ENCODE measurements at places on chromosomes 12 and 14.

DNA sequence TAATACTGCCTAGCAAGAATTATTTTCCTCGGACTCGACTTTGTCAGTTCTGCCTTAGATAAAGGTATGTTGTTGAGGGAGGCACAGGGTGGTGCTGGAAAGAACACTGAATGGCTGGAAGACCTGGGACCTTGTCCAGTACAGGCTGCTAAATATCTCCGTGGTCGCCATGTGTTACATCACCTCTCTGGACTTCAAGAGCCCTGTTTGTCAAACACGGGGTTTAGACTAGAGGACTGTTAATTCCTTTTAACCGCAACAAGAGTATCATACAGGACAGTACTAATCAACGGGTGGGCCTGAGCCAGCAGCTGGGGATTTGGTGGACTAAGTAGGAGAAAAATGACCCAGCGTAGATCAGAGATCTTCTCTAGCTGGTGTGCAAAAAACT is 476.3 kb downstream of the LRIG3 start:
- no peak for DNase-seq

GRCh38 chr12:110281549-110282299 is 677 bp downstream of the ATP2A2 start:
- DNase-seq = peak; percentile 24

- peak; percentile 8 for DNase-seq
These were observed 41.2 kb downstream of the BEGAIN start for GRCh38 chr14:100546051-100546443.

- DNase-seq = no peak
These were observed 79.2 kb downstream of the DUSP16 start for GRCh38 chr12:12483438-12483837.

DNA sequence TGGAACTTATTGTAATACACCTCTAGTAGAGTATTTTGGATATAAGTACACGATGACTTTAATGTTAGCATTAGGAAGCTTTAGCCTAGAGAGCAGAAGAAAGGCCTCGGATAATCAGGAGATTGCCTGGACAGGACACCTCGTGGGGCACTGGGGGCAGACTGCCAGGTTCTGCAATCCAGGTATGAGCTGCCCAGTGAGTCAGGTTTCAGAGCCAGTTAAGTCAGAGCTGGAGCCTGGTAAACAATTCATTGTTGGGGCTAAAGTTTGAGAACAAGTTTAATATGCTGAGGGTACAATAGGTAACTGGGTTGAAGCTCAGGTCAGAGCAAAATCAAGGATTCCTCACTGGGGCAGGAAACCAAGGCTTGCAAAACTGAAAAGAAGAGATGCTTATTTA is 107.4 kb downstream of the RERGL start:
- no peak for DNase-seq

DNA sequence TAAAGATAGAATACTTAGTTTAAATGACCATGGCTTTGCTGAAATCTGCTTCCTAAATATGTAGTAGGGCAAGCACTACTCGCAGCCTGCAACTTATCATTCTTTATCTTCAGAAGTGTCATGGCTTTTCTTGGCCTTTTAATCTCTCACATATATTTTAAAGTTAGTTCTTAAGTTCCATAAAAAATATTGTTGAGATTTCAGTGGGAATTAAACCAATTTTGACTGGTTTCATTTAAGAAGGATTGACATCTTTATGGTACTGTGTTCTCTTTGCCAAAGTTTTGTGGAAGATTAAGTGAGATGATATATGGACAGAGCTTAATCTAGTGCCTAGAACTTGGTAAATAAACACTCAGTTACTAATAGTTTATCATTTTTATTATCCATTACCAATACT is 56.7 kb downstream of the KIAA0586 start:
- no peak for DNase-seq

DNA sequence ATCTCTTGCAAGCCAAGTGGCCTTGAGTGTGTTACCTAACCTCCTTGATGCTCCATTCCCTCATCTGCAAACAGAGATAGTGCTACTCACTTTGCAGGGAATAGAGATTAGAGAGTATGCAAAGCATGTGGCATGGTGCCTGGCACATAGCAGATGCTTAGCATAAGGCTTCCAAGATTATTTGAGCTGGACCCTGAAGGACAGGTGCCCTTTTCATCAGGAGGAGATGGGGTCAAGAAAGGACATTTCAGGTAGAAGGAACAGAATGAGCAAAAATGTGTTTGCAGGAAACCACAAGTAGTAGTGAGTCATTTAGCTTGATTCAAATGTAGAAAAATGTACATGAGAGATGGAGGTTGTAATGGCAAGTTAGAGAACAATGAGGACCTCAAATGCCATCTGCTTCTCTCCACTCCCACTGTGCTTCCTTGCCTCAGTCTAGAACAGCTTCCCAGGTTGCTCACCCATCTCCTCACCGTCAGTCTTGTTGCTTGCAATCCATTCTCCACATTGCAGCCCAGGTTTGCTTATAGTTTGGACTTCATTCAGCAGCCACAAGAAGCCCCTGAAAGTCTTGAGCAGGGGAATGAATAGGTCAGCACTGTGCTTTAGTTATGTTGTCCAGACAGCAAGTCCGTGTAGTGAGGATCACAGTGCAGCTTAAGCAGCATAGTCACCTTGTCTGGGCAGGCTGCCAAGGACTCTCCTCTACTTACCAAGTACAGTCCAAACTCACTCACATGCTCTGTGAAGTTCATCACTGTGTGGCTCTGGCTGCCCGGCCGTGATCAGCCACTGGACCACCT is 536.3 kb upstream of the CCDC196 start:
- DNase-seq = peak; percentile 18

GRCh38 chr14:100295376-100296105 is 10.7 kb downstream of the SLC25A29 start:
- no peak for DNase-seq

DNA sequence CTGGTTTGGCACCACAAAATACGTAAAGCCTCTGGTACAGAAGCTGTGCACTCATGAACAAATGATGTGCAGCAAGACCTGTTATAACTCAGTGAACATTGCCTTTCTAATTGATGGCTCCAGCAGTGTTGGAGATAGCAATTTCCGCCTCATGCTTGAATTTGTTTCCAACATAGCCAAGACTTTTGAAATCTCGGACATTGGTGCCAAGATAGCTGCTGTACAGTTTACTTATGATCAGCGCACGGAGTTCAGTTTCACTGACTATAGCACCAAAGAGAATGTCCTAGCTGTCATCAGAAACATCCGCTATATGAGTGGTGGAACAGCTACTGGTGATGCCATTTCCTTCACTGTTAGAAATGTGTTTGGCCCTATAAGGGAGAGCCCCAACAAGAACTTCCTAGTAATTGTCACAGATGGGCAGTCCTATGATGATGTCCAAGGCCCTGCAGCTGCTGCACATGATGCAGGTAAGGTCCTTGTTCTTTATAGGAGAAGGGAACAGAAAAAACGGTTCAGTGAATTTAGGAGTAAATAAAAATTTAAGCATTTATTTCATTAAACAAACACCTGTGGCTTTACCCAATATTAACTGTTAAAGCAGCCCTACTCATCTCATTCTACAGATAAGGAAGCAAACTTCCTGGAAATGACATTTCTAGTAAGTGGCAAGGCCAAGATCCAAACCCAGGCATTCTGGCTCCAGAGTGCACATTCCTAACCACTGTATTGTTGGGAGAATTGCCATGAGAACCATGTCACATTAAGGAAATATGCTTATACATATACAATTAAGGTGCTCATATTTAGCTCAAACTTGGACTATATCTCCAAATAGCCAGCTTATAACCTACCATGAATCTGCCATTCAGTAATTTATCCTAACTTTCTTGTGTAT is 11.7 kb downstream of the COCH start:
- no peak for DNase-seq

DNA sequence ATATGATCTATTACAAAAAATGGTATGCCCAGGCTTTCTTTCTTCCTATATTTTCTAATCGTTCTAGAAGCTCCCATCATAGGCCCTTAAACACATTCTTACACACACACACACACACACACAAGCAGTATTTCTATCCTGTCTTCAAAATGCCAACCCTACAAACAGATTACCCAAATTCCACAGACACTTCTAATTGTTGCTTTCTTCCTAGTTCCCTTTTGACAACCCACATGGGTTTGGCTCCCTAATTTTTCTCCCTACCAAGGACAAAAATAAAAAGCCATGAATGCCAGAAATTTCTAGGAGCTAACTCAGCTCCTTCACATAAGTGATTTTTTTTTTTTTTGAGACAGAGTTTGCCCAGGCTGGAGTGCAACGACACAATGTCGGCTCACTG is 60.3 kb upstream of the NTF3 start:
- no peak for DNase-seq

- no peak for DNase-seq
These were observed 215.6 kb downstream of the FSCB start for GRCh38 chr14:44291366-44291915.

DNA sequence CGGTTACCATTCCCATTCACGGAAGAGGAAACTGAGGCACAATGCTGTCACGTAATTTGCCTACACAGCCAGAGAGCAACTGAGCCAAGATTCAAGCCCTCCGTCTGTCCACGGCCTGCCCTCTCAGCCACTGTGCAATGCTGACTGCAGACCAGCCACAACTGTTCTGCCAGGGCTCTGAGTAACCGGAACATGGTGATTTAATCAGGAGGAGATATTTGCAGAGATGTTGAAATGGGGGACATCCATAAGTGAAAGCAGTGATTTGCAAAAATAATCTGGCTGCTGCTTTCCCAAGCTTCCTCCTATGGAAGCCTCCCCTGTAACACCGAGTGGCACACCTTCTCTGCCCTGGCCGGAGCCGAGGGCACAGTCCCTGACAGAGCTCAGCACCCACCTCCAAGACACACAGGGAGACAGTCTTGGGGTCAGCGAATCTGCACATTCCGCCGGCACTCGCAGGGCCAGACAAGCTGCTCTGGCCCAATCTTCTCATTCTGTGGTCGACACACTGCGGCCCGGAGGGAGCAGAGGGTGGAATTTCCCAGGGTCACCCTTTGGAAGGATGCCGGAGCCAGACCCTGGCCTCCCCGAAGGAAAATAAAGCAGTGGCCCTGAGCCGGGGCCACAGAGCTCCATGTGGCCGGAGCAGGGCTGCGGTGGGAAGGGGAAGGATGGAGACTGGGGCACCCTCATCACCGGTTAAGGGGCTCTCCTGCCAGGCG is 158.2 kb upstream of the DIO3 start:
- DNase-seq = no peak

DNA sequence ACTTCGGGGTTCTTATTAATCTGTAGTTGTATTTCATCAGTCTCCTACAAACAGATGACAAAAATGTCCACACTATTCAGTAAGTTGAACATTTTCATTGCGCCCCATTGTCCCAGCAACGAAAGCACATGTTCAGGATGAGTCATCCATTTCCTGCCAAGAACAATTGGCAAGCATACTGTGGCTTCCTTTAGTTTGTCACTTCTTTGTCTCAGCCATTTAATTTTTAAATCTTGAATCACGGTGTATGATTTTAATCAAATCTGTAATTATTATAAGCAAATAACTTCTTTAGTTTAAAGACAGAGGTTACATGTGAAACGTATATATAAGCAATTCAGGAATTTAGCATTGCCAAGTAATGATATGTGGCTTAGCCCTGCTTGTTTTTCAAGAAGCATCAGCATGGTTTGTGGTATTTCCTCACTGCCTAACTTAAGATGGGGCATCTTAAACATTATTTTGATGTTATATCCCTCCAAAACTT is 211.3 kb upstream of the KRR1 start:
- DNase-seq = peak; percentile 5

DNA sequence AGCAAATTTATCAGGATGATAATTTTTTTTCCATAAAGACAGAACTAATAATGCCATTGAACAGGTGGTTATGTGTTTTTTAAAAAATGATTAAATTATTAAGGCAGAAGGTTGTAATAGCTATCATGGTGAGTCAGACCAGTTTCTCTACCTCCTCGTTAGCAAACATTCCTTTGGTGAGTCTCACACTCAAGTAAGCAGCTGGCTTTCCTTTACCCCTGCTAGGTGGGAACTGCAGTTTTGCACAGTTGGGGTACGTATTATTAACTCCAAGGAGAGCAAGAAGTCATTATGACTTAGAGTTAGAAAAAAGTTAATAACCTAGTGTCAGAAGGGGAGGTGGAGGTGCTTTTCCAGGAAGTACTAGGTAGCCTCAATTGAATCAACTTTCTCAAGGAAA is 165.3 kb downstream of the SNAPC1 start:
- no peak for DNase-seq

GRCh38 chr14:99660794-99661193 is 15.9 kb downstream of the HHIPL1 start:
- no peak for DNase-seq

GRCh38 chr12:109709401-109709991 is 4.1 kb upstream of the FAM222A start:
- no peak for DNase-seq

DNA sequence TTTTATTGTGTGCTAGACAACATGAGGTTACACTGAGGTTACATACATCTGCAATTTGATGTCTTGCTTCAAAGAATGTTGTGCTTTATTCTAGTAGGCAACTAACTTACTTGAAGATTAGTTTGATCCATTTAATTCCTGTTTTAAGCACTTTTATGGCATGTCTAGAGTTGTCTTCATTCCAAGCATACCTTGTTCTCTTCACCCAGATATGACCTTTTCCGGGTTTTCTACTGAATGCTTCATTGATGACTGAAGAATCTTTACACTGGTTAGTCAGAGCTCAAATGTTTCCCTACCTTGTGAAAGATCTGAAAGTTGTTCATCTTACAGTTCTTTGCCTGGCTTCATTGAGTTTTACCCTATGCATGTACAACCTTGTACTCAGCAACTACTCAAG is 274.0 kb upstream of the KITLG start:
- no peak for DNase-seq

Measured in stimulated activated CD4-positive, alpha-beta T cell treated with anti-CD3 and anti-CD28 coated beads, Interleukin-12 subunit alpha, Interleukin-12 subunit beta, amount 100 ng/mL, for 24 hours (primary cell).